ENCODE measurements at places on chromosomes 4 and X. TPM values are rescaled to one million over a fixed set of nuclear protein-coding genes. Genes with fewer than 3 reads are reported as not detected.

Gene CHRDL1
- 11.9 TPM for total RNA-seq

Gene DMRTC1
- total RNA-seq = not detected

Gene CITED1
- total RNA-seq = not detected

Gene TRAPPC11
- total RNA-seq = 20.3 TPM

Gene CEP44
- total RNA-seq = 14.6 TPM

Gene TMEM271
- not detected for total RNA-seq

Gene FAT4
- 14.1 TPM for total RNA-seq

Gene ZNF732
- total RNA-seq = 0.25 TPM

Gene SERPINA7
- not detected for total RNA-seq

Gene GAGE2A
- total RNA-seq = not detected

Gene ATP2B3
- total RNA-seq = not detected

Gene KIAA0232
- 66.6 TPM for total RNA-seq

Gene MTMR8
- total RNA-seq = 0.58 TPM
